ENCODE measurements at places on chromosomes 1 and 21. TPM values are rescaled to one million over a fixed set of nuclear protein-coding genes. Genes with fewer than 3 reads are reported as not detected.

The JAM2 gene
- total RNA-seq = 1.9 TPM

The SLAMF7 gene
- total RNA-seq = not detected

The DPYD gene
- total RNA-seq = 35.6 TPM

The AADACL4 gene
- not detected for total RNA-seq

The GRIK3 gene
- not detected for total RNA-seq

The HSD11B1 gene
- 1.2 TPM for total RNA-seq

The CGN gene
- not detected for total RNA-seq

The TNFRSF4 gene
- 0.14 TPM for total RNA-seq

The CYP4B1 gene
- total RNA-seq = not detected

The PLEKHO1 gene
- total RNA-seq = 38.6 TPM

The ZNF684 gene
- 6.2 TPM for total RNA-seq

The BTF3L4 gene
- 45.4 TPM for total RNA-seq

The CFAP141 gene
- not detected for total RNA-seq

The TMEM81 gene
- 1.4 TPM for total RNA-seq

The CCDC17 gene
- 0.78 TPM for total RNA-seq

The FTCD gene
- 0.30 TPM for total RNA-seq

The S100A12 gene
- not detected for total RNA-seq

The OPRD1 gene
- not detected for total RNA-seq

The MIXL1 gene
- total RNA-seq = not detected

The DTL gene
- total RNA-seq = 1.8 TPM

The PTPN22 gene
- total RNA-seq = 1.5 TPM

The PGBD2 gene
- 11.9 TPM for total RNA-seq

The OR2L8 gene
- total RNA-seq = not detected

The KLF18 gene
- not detected for total RNA-seq

The ITLN1 gene
- total RNA-seq = not detected

The IL20 gene
- not detected for total RNA-seq

The BTBD8 gene
- 3.9 TPM for total RNA-seq

The TMPRSS2 gene
- not detected for total RNA-seq

The KPNA6 gene
- 52.5 TPM for total RNA-seq

The ZNF593OS gene
- total RNA-seq = not detected

The PLA2G2A gene
- total RNA-seq = not detected

The CYP4A11 gene
- total RNA-seq = not detected

Data from smooth muscle cell of the umbilical artery (primary cell).